Nephron progenitor cell (in vitro differentiated cells): ENCODE measurements at places on chromosomes 6 and 20.

- DNase-seq: no peak
Measured at GRCh38 chr6:5765141-5765760, 241.5 kb downstream of the NRN1 start.

- no peak for DNase-seq
Measured at GRCh38 chr6:14310960-14311359, 193.4 kb downstream of the CD83 start.

DNA sequence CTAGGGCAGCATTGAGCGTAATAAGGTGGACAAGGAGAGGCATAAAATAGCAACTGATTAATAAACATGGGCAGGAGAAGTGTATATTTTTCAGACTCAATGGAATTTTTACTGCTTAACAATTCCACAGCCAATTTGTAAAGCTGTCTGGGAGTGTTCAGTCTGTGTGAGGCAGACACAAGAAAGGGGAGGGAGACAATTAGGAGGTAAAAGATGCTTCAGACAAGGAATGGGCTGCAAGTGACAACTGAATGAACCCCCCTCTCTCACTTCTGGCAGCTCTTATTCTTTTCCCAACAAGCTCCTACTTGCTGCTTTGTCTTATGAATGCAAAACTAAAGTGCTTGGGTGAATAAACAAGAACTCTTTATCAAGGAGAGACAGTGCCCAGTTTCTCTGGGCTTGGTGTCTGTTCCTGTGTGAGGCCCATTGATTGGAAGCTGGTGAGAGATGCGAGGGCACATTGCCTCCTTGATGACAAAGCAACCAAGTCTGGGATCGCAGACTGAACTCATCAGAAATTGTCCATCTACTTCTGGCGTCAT lies 575.3 kb downstream of the RNF144B start:
- no peak for DNase-seq

GRCh38 chr6:129321303-129321702 lies 388.7 kb downstream of the ARHGAP18 start:
- no peak for DNase-seq

DNA sequence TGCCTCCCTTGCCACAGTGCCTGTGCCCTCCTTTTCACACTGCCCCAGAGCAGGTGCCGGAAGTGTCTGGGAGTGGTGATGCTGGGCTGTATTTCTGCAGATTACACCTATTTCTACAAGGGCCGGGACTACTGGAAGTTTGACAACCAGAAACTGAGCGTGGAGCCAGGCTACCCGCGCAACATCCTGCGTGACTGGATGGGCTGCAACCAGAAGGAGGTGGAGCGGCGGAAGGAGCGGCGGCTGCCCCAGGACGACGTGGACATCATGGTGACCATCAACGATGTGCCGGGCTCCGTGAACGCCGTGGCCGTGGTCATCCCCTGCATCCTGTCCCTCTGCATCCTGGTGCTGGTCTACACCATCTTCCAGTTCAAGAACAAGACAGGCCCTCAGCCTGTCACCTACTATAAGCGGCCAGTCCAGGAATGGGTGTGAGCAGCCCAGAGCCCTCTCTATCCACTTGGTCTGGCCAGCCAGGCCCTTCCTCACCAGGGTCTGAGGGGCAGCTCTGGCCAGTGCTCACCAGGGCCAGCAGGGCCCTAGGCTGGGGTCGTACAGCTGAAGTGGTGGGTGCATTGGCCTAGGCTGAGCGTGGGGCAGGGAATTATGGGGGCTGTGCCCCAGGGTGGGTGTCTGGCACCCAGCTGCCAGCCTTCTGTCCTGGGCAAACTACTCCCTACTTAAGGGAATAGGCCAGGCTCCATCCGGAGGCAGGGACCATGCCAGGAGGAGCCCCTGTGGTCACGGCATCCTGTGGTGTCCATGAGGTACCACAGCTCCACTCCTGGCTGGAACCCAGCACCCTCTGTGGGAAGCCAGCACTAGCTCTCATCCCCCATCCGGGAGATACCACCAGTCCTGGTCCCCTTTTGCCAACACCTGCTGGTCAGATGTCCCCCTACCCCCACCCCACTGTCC lies 3.5 kb downstream of the MMP24OS start:
- DNase-seq: no peak

DNA sequence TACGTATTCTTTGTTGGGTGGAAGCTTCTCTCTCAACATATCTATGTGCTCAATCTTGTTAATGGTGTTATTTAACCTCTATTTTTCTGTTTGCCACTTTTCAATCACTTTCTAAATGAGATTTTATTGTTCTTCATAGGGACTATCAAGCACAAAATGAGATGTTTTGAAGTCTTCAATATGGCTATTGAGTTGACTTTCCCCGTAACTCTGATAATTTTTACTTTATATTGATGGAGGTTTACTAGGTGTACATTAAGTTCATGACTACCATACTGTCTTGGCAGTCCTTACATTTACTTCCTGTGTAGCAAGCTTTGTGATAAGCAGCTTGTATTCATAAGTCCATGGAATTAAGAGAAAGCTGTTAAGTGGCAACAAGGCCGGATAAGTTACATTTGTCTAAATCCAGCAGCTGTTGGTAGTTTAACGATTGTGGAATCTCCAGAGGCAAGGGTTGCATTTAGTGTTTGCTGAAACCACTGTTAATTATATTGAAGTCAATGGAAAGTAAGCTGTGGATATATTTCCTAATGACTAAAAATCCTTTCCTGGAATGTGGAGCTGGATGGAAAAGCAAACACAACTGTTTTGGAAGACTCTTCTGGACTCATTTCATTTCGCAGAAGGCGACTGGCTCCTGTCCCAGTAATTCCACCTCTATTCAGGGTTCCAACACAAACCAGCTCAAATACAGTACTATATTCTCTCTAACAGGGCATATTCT lies 57.3 kb upstream of the SMIM29 start:
- DNase-seq: no peak

GRCh38 chr6:80528115-80528514 lies 421.6 kb downstream of the BCKDHB start:
- no peak for DNase-seq

DNA sequence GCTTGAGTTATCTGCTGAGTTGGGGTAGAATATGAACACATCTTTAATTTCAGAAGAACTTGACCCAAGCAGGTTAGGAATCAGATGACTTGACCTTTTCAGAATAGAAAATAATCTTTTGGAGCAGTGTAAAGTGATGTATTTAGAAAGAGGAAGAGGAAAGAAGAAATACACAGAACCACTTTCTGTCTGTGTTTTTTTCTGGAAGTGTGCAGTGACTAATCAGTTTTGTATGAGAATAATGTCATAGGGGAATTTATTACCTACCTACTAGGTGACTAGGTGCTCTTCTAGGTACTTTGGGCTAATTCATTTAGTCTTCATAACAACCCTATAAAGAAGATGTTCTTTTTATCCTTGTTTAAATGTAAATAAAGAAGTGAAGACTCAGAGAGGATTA lies 3.0 kb downstream of the PPP1R14C start:
- DNase-seq: no peak

DNA sequence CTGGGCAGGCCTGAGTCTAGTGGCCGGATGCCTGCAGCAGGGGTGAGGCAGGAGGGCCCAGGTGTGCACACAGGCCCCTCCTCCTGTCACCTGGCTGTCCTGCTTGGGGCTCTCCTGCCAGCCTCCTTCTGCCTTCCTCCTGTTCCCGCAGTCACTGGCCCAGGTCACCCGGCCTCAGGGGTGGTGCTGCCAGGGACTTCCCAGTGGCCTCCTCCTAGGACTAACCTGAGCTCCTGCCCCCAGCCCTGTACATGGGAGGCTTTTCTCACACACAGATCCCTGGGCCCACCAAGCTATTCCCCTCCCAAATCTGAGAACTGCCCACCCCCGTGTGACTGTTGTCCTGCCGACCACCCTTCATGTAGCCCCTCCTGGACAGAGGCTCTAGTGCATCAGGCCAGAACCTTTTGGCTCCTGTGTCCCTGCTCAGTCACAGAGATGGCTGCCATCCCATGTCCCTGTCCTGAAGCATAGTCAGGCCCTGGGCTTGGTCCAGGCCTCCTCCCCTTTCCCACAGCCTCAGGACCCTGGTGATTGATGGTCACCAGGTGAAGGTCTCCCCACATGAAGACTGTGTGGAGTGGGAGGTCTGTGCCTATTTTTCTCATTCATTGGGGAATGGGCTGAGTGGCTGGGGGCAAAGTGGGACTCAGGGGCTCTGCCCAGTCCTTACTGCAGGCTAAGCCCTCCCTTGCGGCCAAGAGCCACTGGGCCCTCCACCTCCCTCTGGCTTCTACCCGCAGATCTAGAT lies 1.1 kb upstream of the ULBP1 start:
- no peak for DNase-seq

DNA sequence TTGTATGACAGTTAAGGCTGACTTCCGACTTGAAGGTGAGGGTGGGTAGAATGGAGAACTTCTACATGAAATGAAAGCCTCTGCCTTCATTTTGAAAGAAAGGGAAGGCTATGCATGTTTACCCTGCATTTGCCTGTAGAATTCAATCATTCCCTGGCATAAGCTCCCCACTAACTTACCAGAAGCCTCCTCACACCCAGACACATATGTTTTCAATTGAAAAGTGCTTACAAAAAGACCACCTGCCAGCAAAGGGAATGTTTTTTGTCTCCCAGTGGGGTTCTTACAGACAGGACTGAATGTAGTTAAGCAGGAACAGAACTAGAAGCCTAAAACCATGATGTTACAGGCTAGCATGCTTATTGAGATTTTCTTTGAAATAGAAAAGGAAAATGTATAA lies 392.1 kb upstream of the HSF2 start:
- DNase-seq: no peak

DNA sequence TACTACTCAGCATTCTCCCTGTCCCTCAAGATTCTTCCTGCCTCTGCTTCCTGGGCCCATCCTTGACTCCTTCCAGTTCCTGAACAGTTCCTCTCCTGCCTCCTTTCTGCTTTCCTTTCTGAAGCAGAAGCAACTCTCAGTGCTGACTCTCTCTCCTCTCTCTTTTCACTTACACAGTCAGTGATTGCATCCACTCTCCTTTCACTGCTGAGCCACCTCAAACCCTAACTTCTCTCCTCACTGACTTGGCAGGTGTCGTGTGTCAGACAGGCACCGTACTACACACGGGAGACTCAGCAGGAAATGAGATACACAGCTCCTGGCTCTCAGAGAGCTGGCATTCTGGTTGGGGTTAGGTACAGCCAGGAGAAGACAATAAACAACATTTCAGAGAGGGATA lies 5.6 kb downstream of the ABHD16A start:
- no peak for DNase-seq

- DNase-seq: no peak
Measured at GRCh38 chr6:158043586-158044524, 62.2 kb downstream of the SYNJ2 start.

DNA sequence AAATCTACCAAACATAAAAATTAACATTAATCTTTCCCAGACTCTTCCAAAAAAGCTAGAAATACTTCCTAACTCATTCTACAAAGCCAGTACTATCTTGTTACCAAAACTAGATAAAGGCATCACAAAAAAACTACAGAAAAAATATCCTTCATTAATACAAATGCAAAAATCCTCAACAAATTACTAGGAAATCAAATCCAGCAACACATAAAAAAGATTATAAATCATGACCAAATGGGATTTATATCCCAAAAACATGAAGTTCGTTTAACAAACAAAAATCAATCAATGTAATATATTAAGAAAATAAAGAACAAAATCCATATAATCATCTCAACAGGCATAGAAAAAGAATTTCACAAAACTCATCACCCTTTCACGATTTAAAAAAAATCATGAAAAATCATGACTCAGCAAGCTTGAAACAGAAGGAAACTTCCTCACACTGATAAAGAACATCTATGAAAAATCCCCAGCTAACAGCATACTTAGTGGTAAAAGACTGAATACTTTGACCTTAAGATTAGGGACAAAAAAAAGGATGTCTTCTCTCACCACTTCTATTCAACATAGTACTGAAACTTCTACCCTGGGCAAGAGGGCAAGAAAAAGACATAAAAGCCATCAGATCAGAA lies 43.2 kb downstream of the RANBP9 start:
- no peak for DNase-seq

DNA sequence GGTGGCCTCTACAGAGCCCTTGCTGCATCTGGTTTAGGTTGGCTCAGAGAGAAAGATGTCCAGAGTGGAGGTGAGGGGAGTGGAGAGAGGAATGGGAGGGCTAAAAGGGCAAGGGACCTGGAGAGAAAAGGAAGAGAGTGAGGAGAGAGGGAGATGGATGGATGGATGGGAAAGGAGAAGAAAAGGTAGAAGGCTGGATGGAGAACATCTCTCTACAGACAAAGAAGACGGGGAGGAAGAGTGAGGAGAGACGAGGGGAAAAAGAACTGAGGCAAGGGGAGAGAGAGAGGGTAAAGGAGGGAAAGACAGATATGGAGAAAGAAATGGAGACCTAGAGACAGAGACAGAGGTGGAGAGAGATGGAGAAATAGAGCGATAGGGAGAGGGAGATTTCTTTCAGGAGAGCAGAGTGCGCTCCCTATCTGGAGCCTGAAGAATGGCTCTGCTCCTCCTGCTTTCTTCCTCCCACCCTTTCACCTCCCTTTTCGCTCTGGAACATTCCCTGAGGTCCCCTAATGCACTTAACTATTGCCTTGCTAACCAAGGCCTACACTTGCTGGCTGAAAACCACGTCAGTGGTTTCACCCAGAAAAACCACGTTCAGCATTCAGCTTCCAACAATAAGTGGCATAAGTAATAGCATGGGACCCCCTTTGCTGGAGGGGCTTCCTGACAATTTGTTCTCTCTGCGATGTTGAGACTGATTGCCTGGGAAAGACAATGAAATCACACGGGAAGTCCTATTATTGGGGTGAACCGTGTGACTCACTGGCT lies 286.3 kb downstream of the CDH26 start:
- no peak for DNase-seq

DNA sequence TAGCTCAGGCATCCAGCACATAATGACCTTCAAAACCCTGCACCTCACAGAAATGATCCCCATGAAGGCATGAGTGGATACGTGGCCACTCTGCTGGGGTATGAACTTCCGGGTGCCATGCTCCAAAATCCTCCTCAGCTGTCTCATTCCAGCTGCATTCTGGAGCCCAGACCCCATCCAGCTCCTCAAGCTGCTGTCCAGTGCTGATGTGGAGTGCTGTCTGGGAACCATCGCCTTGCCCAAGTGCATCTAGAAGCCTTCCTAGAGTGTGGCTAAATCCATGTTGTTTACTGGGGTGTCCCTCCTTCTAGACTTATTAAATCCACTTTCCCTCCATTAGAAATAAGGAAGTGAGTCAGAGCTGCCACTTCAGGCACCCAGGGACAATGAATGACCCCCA lies 130.8 kb upstream of the PTPRT start:
- DNase-seq: no peak

DNA sequence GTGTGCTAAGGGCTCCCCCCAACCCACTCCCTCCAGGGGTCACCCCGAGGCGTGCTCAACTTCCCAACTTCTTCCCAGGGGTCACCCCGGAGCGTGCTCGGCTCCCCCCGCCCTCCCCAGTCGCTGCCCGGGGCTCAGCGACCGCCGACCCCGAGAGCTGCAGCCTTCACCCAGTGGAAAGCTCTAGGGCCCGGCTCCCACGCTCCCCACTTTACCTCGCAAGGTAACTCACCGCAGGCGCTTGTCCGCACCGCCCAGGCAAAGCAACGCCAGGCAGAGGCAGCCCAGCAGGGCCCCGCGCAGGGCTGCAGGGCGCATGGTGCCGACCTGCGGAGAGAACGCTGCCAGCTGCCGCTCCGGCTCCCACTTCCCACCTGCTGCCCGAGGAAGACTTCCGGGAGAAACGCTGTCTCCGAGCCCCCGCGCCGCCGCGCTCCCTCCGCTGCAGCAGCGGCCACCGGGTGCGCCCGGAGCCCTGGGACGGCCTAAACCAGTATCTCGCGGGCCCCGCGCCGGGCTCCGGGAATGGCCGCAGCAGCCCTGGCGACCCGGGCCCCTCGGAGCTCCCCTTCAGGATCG lies 396 bp downstream of the RNASET2 start:
- no peak for DNase-seq

GRCh38 chr20:7031222-7031621 lies 263.7 kb downstream of the BMP2 start:
- DNase-seq: no peak

- DNase-seq: no peak
Measured at GRCh38 chr6:170025935-170026750, 264.7 kb downstream of the DLL1 start.
